ENCODE measurements at places on chromosomes 12 and 14.

- DNase-seq: no peak
These were observed 8.1 kb upstream of the RNF34 start for GRCh38 chr12:121391619-121392324.

GRCh38 chr12:9378430-9378835 lies 170.2 kb upstream of the PZP start:
- no peak for DNase-seq

DNA sequence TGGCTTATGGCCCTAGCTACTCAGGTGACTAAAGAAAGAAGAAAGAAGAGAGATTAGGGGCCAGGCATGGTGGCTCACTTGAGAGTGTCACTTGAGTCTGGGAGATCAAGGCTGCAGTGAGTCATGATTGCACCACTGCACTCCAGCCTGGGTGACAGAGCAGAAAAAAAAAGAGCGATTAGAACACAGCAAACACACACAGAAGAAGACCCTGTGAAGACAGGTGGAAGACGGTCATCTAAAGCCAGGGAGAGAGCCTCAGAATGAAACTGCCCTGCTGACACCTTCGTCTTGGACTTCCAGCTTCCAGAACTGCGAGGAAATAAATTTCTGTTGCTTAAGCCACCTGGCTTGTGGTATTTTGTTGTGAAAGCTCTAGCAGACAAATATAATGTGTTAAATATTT lies 17.5 kb upstream of the PPP1CC start:
- no peak for DNase-seq

DNA sequence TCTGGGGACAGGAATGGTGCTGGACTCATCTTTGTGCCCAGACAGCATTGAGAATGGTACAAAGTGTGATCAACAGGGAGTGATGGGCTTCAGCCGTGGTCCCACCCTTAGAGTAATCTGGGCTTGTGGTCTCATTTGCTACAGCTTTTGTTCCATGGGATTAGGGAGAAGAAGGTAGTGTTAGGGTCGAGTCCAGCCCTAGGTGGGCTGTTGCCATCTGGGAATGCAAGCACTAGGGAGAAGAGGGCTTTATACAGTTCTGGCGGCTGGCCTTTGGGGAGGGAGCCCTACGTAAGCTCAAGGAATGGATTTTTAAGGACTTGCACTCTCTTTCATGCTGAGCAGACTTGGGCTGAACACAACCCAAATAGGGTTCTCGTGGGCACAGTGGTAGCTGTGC lies 4.9 kb downstream of the PLEKHG3 start:
- DNase-seq: no peak

DNA sequence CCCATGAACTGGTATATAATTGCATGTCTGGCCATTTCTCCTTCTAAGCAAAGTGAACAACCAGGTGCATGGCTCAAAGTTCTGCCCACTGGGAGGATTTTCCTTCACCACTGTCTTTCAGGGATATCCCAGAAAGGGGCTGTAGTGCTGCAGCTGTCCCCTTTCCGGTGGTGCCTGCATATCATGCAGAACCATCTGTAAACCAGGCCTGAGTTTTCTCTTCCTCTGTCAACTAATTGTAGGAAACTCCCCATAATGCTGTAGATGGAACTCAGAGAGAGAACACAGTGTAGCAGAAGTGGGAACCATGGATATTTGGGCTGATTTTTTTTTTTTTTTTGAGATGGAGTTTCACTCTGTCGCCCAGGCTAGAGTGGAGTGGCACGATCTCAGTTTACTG lies 45.6 kb upstream of the CRY1 start:
- DNase-seq: no peak

DNA sequence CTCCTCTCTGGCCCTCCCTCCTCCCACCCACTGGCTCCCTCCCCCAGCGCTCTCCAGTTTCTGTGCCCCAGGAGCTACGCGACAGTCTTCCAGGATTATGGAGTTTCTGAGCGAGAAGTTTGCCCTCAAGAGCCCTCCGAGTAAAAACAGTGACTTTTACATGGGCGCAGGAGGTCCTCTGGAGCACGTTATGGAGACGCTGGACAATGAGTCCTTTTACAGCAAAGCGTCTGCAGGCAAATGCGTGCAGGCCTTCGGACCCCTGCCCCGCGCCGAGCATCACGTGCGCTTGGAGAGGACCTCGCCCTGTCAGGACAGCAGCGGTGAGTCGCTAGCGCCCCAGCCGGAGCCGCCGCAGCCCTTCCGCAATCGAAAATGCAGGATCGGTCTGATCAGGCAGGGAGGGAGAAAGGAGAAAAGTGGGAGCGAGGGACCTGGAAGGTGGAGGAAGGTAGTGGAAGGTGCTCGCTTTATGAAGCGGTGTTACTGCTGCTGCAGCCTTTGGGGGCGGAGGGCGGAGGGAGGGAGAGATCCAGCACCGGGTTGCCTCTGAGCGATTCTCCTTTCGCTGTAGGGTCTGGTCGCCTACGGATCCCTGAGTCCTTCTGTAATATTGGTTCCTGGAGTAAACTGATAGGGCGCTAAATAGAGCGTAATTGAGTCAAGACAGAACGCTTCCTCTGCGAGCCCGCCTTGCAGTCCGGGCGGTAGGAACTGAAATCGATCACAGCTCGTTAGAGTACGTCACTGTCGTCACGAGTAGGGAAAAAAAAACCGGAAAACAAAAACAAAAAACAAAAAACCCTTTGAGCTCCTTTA lies at the start of gene ALX1:
Gene ALX1, plus strand, starts transcription at position 56 of the 819 bp plus-strand sequence. Its CDS starts 42 bp downstream, at position 98.
- DNase-seq: no peak

DNA sequence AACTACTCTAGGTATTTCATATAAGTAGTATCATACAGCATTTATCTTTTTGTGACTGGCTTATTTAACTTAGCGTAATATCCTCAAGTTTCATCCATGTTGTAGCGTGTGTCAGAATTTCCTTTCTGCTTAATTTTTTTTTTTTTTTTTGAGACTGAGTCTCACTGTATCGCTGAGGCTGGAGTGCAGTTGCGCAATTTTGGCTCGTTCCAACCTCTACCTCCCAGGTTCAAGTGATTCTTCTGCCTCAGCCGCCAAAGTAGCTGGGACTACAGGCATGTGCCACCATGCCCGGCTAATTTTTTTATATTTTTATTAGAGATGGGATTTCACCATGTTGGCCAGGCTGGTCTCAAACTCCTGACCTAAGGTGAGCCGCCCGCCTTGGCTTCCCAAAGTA lies 28.9 kb downstream of the PNMA1 start:
- DNase-seq: no peak

- no peak for DNase-seq
These were observed 28.1 kb upstream of the RAB21 start for GRCh38 chr12:71726548-71726947.

DNA sequence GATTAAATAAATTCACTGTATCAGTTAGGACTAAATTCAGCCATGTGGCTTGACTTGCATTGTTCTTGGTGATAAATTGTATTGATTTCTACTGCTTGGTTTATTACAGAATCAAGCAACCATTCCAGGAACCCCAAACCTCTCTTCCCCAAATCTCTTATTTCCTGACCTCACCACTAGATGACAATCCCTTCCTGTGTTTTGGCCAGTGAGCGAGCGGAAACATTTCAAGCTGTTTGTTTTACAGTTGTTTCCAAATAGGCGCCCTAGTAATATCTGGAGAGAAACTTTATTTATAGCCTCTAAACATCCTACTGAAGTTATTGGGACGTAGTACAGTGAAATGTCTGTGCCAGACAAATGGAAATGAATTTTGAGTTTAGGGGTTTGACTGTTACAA lies 161.1 kb downstream of the SNAPC1 start:
- no peak for DNase-seq

Data from stimulated activated CD8-positive, alpha-beta memory T cell treated with anti-CD3 and anti-CD28 coated beads, Interleukin-15, amount 100 ng/mL, for 4 hours (primary cell).